ENCODE measurements at places on chromosomes 12 and 14.

DNA sequence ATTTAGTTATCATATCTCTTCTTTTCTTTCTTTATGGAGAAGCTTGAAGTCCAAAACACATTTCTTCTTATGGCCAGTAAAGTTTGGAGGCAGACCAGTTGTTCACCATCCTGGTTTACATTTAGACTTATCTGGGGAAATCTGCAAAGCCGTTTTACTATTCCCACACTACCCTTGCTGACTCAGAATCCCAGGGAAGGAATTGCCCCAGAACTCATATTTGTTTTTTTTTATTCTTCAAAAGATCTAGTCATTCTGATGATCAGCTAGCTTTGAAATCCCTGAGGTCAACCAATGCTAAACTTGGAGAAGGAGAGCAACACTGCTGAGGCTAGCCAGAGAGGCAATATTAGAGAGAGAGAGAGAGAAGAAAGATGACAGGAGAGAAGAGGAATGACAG, 12.3 kb upstream of the LMO3 start:
- no peak for DNase-seq

DNA sequence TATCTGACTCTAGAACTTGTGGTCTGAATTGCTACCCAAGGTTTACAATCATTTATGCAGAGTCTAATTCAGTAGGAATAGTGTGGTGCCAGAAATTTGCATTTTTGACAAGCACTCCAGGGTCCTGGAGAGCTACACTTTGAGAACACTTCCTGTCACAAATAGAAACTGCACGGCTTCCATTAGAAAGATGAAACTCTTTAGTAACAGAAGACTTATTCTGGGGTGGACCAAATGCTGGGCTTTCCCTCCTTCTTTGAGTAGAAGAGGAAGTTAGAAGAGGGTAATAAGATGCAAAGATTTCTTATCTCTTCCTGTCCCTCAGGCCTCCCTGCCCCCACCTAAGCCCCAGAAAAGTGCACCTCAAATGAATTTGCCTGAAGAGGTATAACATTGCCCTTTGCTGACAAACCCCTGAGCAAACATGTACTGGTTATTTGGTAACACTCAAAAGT, 28.4 kb downstream of the DGLUCY start:
- DNase-seq: no peak

DNA sequence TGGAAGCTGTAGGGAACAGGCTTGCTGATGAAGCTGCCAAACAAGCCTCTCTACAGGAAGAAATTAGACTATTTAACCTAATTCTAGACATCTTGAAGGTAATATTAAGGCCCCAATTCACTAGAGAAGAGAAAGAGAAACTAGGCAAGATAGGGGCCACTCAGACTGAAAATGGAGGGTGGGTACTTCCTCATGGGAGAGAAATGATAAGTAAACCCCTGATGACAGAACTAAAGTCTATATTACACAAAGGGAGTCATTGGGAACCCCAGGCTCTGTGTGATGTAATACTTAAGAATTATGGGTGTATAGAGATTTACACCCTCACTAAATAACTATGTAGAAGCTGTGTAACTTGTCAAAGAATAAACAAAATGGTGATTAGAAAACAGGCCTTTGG, 64.3 kb downstream of the APOBEC1 start:
- DNase-seq: no peak

DNA sequence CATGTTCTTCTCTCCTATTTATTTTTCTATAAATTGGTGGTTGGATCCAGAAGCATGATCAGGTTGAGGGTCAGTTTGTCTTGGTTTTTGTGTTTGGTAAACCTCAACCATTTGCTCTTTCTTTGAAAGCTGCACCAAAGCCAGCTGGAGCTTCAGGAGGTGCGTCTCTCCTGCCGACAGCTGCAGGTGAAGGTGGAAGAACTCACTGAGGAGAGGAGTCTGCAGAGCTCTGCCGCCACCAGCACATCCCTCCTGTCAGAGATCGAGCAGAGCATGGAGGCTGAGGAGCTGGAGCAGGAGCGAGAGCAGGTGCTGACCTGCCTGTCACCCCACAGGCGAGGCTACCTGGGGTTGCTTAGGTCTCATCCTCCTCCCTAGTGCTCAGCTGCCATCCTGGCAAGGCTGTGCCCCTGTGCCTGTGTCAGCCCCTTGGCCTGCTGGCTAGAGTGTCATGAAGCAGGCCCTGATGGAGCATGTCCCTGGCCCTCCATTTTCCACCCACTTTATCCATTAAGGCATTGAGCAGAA, 45.0 kb downstream of the RAB35 start:
- no peak for DNase-seq

GRCh38 chr12:126233625-126234024, 1168.4 kb downstream of the AACS start:
- no peak for DNase-seq

DNA sequence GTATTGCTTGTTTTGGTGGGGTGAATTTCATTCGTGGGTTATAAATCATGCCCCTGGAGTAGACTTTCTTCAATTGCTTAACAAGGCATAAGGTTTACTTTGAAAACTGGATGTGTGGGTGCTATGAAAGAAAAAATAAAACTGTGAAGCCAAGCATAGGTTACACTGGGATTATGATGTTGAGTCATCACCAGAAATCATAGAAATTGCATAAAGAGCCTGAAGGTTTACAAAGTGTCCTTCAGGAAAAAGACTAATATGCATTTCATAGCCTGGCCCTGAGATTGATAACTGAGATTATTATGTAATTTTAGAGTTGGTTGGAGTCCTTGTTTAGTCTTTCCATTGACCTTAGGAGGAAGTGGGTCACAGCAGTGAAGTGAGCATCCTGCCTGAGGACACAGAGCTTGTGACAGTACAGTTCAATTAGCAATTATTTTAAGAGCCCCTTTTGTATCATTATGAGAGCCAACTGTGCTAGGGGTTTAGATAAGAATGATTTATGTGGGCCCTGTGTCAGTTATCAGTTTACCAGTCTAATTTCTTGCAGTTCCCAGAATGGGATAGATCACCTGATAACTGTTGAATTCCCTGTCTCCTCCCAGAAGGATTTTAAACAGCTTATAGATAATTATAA, 13.6 kb downstream of the LRRK2 start:
- DNase-seq: no peak
